DND-41 (cell line): ENCODE measurements at places on chromosomes 1 and 21.
A peak's percentile ranks its signal among the peaks of the same experiment; 100 is the strongest.

GRCh38 chr1:172745014-172745413, 86.1 kb downstream of the FASLG start:
- peak overlapping the region; percentile 78 for H3K27ac ChIP-seq
- peak; percentile 69 for DNase-seq
- peak overlapping the region; percentile 17; the same call in 1 of the 2 replicates for H3K4me3 ChIP-seq

DNA sequence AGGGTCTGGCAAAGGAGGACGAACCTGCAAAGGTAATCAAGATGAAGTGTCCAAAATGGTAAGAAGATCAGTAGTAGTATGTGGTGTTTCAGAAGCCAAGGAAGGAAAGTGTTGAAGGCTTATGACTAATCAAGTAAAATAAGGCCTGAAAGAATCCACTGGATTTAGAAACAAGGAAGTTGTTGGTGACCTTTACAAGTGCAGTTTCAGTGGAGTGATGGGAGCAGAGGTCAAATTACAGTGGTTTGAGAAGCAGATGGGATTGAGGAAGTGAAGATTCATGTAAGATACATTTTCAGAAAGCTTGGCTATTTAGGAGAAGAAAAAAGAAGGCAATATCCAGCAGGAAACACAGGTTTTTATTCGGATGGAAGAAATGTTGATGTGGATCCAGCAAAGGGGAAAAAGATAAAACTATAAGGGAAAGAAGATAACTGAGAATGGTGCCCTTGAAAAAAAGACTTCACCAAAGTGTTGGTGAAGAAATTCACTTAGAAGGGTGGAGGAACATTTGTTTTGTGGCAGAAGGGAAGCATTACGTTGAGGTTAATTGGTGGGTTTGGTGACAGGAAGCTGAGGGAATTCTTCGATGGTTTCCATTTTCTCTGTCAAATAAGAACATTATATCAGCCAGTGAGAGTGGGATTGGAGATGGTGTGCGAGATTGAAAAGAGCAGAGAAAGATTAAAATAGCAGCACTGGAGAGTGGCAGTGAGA, 2.1 kb downstream of the ARMH1 start:
- no peak for DNase-seq
- peaks cover 3% of the 10 kb centered on the region for H3K27me3 ChIP-seq
- no peaks in the 10 kb centered on the region for H3K36me3 ChIP-seq
- peaks cover 21% of the 10 kb centered on the region for H3K4me1 ChIP-seq
- no peak overlapping the region for H3K4me3 ChIP-seq

- no peak overlapping the region for H3K4me3 ChIP-seq
- H3K4me1 ChIP-seq, result no peaks in the 10 kb centered on the region
- H3K27me3 ChIP-seq, result no peaks in the 10 kb centered on the region
Measured at GRCh38 chr21:17929510-17929909, 110.4 kb upstream of the C21orf91 start.

GRCh38 chr21:41501919-41502318, 6.0 kb downstream of the TMPRSS2 start:
- H3K27me3 ChIP-seq, result no peaks in the 10 kb centered on the region
- peaks cover 5% of the 10 kb centered on the region; the same call in 1 of the 2 replicates for H3K4me1 ChIP-seq
- H3K36me3 ChIP-seq, result no peaks in the 10 kb centered on the region
- H3K27ac ChIP-seq, result no peak overlapping the region
- DNase-seq, result no peak

- H3K4me1 ChIP-seq, result no peaks in the 10 kb centered on the region
- no peak for DNase-seq
- H3K27me3 ChIP-seq, result no peaks in the 10 kb centered on the region
- H3K27ac ChIP-seq, result no peak overlapping the region
Measured at GRCh38 chr1:117113199-117113598, 8.3 kb downstream of the TRIM45 start.

DNA sequence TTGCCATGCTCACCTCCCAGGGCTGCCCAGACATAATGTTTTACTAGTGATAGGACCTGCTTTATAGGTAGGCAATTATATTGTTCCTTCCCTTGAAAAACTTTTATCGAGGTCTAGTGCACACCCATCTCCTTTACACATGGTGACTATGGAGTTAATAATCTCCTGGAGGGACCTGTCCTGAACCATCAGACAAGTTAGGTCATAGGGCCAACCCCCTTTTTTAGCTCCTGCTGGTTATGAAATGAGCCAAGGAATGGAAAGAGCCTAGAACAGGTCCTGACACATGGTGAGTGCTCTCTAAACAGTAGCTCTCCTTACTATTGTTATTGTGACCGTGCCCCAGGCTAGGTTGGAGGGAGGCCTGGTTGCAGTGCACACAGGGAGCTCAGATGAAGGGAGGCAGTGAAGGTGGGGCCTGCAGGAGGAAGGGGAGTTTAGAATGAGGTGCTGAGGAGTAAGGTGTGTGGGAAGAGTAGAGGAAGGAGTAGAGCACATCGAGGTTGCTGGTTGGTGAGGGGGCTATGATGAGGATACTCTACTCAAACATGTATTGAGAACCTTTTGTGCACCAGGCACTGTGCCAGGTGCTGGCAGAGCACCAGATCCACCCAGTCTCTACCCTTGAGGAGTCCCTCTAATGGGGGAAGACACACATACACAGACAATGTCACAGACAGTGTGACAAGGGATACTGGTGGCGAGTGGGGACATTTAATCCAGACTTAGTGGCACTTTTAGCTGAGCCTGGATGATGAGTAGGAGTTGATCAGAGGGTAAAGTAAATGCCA, 14.1 kb upstream of the LMNA start:
- H3K27me3 ChIP-seq, result peaks cover 10% of the 10 kb centered on the region
- H3K36me3 ChIP-seq, result no peaks in the 10 kb centered on the region
- no peak for DNase-seq
- H3K4me3 ChIP-seq, result no peak overlapping the region
- H3K4me1 ChIP-seq, result no peaks in the 10 kb centered on the region

DNA sequence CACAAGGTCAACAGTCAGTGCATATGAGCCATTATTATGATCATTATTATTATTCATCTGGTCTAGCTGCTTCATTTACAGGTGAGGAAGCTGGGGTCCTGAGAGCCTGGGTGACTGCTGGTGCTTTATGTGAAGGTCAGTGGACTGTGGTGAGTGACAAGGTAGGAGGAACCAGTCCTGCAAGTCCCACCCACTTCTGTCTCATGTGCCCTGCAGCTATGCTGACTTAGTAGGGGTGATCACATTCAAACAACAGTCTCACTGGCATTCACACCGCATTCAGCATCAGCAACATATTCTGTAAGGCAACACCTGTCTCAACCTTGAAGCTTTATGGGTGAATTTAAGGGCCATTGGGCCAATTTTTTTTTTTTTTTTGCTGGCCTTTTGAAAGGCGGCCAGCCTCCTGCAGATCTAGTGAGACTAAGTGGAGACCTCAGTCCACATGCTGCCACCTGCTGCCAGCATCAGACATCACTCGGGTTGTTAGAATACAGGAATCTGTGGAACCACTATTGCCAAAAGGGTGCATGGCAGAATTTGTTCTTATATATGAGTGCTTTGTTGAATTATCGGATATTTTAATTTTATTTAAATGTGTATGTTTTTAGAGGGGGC, 59.9 kb upstream of the CACNA1E start:
- H3K36me3 ChIP-seq, result no peaks in the 10 kb centered on the region
- H3K27ac ChIP-seq, result no peak overlapping the region
- H3K4me3 ChIP-seq, result no peak overlapping the region
- peaks cover 20% of the 10 kb centered on the region for H3K27me3 ChIP-seq
- H3K4me1 ChIP-seq, result peaks cover 6% of the 10 kb centered on the region; the same call in 1 of the 2 replicates

- no peaks in the 10 kb centered on the region for H3K27me3 ChIP-seq
- H3K36me3 ChIP-seq, result no peaks in the 10 kb centered on the region
- no peak overlapping the region for H3K4me3 ChIP-seq
- no peak overlapping the region for H3K27ac ChIP-seq
- no peak for DNase-seq
Measured at GRCh38 chr1:26373789-26374188, 1.2 kb upstream of the ZNF683 start.

DNA sequence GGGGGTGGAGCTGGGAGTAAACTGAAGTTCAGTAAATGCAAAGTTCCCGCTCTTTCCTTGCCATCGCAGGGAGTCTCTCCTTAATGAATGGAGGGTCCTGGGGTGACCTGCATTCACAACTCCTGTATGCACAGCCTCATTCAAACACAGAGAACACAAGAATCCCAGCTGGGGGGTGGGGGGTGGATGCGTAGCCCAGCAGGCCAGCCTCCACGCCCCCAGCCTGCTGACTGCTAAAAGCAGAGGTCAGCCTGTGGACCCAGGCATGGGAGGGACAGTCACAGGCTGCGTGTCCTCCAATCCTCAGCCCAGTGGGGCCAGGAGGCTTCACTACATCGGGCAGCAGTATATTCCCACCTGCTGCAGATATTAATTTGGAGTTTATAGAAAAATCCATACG, 263.1 kb downstream of the GRIK3 start:
- no peak overlapping the region for H3K27ac ChIP-seq
- no peaks in the 10 kb centered on the region for H3K4me1 ChIP-seq
- H3K4me3 ChIP-seq, result no peak overlapping the region
- H3K27me3 ChIP-seq, result peaks cover 17% of the 10 kb centered on the region
- DNase-seq, result no peak
- H3K36me3 ChIP-seq, result no peaks in the 10 kb centered on the region

DNA sequence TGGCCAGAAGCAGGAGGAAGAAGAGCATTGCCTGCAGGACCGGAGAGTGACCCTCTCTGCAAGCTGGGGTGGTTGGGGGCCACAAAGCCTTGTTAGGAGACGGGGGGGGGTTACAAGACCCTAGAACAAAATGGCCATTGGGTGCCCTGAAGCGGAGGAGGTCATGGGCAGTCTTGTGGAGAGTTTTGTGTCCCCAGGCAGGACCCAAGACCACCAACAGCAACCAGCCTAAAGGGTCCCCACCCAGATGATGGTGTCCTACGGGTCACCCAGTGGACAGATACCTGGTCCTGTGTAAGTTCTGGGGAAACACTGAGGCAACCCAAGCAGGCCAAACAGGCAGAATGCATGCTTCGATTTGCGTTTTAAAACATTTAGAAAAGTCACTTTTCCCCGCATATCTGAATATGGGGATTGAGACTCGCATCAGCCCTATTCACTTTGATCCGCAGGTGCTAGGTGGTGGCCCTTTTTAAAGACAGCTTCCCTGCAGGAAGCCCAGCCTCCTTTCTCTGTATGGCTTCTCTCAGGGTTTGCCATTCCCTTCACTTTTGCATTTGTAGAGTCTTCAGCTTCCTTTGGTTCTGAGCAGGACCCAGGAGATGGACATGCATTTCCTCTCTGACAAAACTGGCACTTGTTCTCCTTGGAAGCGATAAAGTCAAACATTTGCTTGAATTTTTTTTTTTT, 21.1 kb downstream of the GNG4 start:
- H3K27ac ChIP-seq, result no peak overlapping the region
- H3K36me3 ChIP-seq, result no peaks in the 10 kb centered on the region
- H3K4me3 ChIP-seq, result no peak overlapping the region
- no peaks in the 10 kb centered on the region for H3K27me3 ChIP-seq
- peaks cover 27% of the 10 kb centered on the region for H3K4me1 ChIP-seq

DNA sequence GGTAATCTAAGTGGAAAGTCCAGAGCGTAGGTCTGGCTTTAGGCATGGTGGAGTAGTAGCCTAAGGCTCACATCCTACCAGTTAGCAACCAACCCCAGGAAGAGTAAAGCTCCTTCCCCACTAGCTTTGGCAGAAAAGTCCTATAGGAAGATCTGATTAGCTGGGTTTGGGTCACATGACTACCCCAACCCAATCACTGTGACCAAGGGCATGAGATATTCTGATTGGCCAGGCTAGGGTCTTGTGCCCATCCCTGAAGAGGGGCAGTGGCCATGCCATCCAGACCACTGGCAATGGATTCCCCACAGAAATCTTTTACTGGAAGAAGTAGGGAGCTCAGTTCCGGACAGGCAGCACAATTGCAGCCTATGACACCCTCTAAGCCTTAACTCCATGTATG, 58.6 kb upstream of the CD34 start:
- H3K4me1 ChIP-seq, result no peaks in the 10 kb centered on the region
- peaks cover 25% of the 10 kb centered on the region for H3K27me3 ChIP-seq
- H3K27ac ChIP-seq, result no peak overlapping the region
- H3K36me3 ChIP-seq, result no peaks in the 10 kb centered on the region
- no peak for DNase-seq

DNA sequence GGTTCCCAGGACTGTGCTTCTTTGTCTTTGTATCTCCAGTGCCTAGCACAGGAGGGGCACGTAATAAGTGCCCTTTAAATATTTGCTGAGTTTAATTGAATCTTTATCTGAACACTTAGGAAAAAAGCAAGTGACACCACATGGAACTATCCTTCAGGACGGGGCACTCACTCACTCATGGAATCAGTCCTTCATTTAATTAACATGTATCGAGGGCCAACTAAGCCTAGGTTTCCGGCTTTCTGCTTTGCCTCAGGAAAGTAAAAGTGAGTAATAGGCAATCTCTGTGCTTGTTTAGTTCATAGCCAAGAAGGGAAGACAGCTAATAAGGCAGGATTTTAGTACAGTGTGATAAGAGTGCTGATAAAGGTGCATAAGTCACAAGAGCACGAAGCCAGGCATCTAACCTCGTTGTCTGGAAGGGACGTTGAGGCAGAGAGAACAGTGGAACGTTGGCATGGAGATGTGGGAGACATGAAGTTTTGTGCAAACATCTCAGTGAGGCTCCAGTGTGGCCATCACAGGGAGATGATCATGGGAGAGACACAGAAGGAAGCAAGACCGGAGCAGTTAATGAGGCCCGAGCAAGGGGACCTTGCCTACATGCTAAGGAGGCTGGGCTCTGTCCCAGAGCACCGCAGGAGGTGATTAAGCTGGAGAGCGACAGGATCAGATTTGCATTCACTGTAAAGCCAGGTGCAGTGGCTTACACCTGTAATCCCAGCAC, 54.1 kb upstream of the TRIM67 start:
- no peak overlapping the region for H3K4me3 ChIP-seq
- DNase-seq, result no peak
- no peak overlapping the region for H3K27ac ChIP-seq
- H3K4me1 ChIP-seq, result no peaks in the 10 kb centered on the region
- peaks cover 2% of the 10 kb centered on the region for H3K27me3 ChIP-seq
- no peaks in the 10 kb centered on the region for H3K36me3 ChIP-seq

- no peaks in the 10 kb centered on the region for H3K4me1 ChIP-seq
- no peaks in the 10 kb centered on the region for H3K27me3 ChIP-seq
- H3K36me3 ChIP-seq, result no peaks in the 10 kb centered on the region
- no peak overlapping the region for H3K27ac ChIP-seq
Measured at GRCh38 chr1:178500936-178501554, 4.3 kb upstream of the CLEC20A start.

DNA sequence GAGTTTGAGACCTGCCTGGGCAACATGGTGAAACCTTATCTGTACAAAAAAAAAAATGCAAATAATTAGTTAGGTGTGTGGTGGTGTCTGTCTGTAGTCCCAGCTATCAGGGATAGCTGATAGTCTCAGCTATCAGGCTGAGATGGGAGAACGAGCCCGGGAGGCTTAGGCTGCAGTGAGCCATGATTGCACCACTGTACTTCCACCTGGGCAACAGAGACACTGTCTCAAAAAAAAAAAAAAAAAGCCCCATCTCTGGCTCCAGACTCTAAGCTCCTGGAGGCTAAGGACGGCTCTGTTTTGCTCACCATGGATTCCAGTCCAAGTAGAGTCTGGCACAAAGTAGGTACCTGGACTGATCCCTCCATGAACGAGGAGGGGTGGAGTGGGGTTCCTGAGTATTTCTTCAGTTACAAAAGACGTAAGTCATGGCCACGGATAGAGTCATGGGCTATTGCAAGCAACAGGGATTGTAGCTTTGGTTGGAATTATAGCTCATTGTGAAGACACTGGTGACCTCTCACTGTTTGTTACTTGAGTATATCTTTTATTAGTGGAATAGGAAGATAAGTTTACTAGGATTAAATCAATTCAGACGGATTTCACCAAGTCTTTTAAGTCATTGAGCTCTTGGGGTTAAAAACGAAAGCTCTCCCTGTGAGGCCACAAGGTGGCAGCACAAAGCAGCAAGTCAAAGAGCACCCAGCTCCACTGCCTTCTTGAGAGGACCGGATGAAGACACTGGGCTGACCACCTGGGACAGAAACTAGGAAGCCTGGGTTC, 35.6 kb upstream of the TMEM61 start:
- H3K27me3 ChIP-seq, result peaks cover 5% of the 10 kb centered on the region
- H3K4me1 ChIP-seq, result no peaks in the 10 kb centered on the region
- no peaks in the 10 kb centered on the region for H3K36me3 ChIP-seq
- H3K27ac ChIP-seq, result no peak overlapping the region
- H3K4me3 ChIP-seq, result no peak overlapping the region
- DNase-seq, result peak; percentile 68
